ENCODE measurements at places on chromosomes 7 and 10.

DNA sequence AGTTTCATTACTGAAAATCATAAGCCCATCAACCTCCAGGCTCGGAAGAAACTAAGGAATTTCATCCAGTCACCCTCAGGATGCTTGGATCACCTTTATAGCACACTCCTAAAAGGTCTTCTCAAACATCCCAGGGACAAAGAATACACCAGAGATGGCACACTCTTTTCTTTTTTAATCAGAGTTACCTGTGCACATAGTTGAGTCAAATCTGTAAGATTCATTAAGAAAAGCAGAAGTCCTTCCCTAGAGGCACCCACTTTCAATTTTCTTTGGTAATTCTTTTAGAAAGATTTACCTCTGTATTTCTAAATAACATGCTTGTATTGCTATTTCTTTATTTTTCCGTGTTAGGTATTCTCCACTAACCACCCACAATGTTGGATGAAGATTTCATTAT, 50.6 kb upstream of the IL6 start:
- no peak for DNase-seq

- DNase-seq = no peak
Observed at GRCh38 chr10:77643795-77644468, 6.3 kb upstream of the KCNMA1 start.

DNA sequence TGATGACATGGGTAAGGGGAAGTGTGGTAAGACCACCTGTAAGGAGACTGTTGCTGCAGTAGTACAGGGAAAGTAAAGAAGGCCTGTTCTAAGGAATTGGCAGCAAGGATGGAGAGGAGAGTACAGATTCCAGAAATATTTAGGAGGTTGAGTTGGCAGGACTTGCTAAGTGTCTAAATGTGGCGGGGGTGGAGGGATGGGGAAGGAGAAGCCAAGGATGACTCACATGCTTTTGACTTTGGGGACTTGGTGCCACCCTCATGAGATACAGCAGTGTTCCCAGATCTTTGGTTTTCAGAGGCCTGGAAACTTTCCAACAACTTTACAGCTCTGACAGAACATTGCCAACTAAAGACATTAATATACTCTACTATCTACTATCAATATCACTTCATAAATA, 45.4 kb downstream of the CDK6 start:
- DNase-seq = no peak

DNA sequence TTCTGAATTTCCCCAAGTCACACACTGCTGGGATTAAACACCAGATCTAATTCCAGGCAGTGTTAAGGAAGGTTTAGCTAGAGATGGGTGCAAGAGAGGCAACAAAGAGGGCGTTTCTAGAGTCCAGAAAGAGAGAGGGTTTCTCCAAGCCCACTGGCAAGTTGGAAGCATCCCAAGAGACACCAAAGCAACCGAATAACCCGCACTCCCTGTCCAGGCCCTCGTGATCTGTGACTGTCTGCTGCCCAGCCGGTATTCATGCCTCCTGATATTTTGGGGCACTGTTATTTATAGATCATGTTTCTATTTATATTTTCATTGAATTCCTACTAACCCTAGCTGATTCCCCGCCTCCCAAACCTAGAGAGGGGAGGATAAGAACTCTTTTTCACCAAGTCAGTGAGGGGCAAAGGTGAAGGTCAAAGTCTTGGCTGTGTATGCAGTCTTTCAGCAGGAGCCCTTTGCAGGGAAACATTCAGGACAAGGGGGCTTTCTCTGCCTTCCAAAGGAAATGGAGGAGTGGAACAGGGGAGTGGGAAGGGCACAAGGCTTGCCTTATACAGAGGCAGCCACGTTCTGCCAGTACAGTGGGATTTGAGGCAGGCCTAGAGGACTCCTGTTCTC, 103.6 kb downstream of the SH3PXD2A start:
- DNase-seq = no peak

DNA sequence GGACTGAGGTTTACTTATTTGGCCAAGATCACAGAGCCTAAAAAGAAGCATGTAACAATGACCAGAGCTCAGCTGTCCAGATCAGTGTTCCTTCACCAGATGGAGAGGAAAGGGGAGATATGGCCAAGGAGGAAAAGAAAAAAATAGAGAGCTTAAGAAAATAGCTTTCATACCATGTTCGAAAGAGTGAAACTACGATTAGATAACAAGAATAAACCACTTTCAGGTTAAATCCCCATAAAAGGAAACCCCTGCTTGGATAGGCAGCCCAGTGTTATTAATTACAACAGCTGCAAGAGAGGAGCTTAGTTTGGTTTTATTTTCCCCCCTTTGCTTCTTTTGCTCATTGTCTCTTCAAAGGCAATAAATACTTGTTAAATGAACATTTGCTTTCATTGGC, 160.8 kb downstream of the ZNF438 start:
- no peak for DNase-seq

- no peak for DNase-seq
Observed at GRCh38 chr10:124244256-124244877, 151.0 kb upstream of the CHST15 start.

GRCh38 chr7:131010029-131010716, 276.2 kb upstream of the KLF14 start:
- DNase-seq = no peak

DNA sequence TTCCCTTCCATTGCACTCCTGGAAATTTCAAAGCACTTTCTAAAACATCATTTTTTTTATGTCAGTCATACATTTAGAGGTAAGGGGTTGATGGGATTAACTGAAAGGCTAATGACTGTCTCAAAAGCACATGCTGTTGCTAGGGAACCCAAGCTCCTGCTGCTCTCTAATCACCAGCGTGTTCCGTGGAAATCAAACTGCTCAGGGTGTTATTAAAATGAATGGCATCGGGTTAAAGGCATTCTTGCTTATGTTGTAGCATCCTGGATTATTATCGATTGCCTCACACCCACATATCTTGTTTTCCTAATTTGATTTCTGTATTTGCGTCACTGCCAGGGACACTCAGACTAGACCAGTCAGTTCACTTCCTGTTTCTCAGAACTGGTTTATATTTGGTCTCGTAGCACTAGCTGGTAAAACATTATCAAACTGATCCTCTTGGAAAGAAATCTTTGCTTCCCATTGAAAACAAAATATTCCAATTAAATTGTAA, 216.5 kb upstream of the MKLN1 start:
- DNase-seq = no peak

- DNase-seq = no peak
Observed at GRCh38 chr10:8360365-8360764, 305.9 kb downstream of the GATA3 start.

DNA sequence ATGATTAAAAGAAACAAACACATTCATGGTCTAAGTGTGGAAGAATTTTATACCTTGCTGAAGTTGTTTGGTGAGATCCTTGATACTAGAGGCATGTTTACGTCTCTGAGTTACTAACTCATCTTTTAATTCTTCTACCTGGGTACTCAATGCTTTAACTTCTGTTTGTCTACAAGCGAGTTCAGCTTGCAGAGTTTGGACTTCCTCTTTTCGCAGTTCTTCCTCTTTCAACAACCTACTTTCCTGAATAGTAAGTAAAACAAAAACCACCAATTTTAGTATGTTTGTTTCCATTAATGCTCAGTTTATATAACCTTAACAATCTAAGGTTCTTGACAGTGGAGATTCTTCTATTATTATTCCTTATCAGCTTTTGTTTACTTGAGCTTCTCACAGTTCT, 42.9 kb downstream of the CCDC186 start:
- DNase-seq = no peak

DNA sequence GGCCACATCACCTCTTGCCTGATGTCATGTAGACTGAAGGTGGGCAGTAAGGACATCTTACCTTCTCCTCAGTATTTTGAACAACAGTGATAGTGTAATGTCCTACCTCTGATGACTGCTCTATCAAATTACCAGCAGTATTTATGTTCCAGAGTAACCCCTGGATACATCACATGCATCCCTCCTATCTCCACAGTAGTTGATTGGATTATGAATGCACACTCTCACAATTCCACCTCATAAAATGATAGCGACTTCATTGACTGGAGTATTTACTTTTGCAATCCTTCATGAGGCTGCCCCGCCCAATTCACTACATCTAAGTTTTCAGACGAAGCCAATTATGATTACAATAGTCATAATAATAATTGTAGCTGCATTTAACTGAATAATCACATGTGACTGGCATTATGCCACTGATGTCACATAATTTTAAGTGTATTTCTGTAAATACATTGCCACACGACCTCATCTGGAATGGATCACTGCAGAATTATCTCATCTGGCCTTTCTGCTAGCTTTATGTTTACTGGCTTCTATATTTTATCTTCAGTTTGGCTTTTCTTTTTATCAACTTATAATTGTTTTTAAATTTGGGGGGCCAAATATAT, 268.9 kb downstream of the SLC25A13 start:
- DNase-seq = no peak

DNA sequence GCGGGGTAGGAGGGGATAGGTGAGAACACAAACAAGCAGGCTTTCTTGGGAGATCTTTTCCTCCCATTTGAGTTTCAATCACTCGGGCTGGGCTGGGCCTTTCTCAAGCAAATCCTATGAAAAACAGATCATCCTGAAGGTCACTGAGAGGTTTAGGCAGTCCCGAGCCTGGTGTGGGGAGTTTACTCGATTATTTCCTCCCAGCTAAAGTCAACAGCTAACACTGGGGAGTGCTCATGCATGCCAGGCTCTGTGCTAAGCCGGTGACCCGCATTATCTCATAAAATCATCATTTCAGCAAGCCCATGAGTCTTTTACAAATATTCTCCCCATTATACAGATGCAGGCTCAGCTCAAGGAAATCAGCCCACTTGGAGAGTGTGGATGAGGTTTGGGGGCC, 85.0 kb upstream of the PAX2 start:
- DNase-seq = no peak

- no peak for DNase-seq
Observed at GRCh38 chr10:100688201-100688600, 57.2 kb upstream of the PAX2 start.

GRCh38 chr7:130127821-130128317, 57.5 kb downstream of the KLHDC10 start:
- DNase-seq = no peak

DNA sequence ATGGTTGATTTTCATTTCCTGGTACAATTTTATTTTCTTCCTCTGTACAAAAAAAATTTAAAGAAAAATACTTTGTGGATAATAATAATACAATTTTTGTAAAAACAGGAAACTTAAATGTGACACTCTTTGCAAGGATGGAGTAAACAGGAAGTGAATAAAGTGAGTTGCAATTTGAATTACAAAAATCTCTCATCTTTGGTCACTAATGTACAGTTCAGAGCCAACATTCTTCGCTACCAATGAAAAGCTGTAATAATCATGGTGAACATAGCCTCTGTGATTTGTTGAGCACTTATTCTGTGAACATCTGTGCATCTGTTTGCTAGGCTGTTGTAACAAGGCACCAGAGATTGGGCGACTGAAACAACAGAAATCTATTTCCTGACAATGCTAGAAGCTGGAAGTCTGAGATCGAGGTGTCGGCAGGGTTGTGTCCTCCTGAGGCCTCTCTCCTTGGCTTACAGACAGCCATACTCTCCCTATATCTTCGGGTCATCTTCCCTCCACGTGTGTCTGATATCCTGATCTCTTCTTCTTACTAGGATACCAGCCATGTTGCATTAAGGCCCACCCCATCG, 295.3 kb upstream of the KLF6 start:
- no peak for DNase-seq

DNA sequence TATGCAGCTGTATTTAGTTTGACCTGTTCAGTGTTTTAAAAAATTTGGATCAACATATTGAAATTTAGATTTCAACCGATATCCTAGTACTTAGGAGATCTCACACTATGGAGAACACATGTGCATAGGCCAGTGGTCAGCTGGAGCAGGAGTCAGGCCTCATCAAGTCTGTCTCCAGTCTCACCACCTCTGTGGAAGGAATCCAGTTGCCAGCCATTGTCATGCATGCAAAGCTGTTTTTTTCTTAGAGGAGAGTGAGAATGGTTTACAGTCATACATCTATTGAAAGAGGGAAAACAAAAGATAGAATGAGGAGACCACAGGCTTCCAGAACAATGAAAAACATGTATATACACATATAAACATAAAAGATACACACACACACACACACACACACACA, 7.6 kb upstream of the CLEC5A start:
- DNase-seq = no peak

DNA sequence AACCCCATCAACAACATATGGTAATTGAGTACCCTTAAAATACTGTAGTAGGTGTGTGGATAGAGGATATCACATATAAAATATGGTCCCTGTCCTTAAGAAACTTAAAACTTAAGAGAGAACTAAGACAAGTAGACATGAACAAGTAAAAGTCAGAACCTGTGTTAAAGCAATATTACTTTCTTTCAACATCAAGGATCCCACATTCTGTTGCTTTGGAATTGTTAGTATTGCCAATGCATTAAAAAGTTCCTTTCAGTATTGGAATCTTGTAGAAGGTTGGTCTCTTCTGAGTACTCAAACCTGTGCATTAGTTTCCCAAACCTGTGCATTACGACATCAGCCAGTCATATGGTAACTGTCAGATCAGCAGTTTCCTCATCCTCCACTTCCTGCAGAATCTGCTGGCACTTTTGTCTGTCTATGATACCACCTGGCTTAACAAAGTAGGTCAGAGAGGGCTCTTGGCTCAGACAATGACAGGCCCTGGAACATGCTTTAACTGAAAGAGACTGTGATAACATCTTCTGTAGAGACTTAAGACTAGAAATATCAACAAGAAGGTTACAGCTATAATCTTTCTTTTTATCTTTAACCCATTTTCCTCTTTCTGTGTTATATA, 56.5 kb downstream of the CCDC71L start:
- no peak for DNase-seq

GRCh38 chr10:24680647-24681524, 42.8 kb downstream of the ARHGAP21 start:
- no peak for DNase-seq

- no peak for DNase-seq
Observed at GRCh38 chr7:98470485-98471240, 69.8 kb upstream of the BAIAP2L1 start.

DNA sequence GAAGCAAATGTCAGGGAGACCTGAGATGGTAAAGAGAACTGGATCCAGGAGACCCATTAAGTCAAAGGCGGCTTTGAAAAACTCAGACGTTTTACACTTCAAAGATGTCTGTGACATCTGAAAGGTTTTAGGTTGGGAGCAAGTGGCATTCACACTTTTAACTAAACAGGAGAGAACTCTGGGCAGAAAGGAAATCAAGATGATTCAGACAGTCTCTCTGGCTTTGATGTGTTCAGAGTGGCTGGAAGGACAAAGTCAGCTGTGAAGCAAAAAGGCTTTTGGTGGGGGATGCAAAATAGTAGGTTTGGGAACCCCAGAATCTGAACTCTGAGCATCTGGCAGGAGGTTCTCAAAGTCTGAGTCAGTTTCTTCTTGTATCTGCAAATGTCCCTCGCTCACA, 66.6 kb downstream of the PRKCQ start:
- no peak for DNase-seq

GRCh38 chr7:87797395-87797794, 78.8 kb downstream of the SLC25A40 start:
- no peak for DNase-seq

All from stimulated activated CD4-positive, alpha-beta T cell treated with anti-CD3 and anti-CD28 coated beads, TNF-alpha, amount 100 ng/mL, for 48 hours (primary cell).